ENCODE measurements at places on chromosomes 12 and 14.

- DNase-seq, result no peak
These were observed 235.8 kb upstream of the TMTC1 start for GRCh38 chr12:30019366-30020140.

- no peak for DNase-seq
These were observed 34.2 kb upstream of the STRN3 start for GRCh38 chr14:31060253-31060875.

- DNase-seq, result no peak
These were observed 95.5 kb upstream of the FAR2 start for GRCh38 chr12:29053567-29053966.

GRCh38 chr12:43208221-43208620 is 343.8 kb downstream of the ADAMTS20 start:
- no peak for DNase-seq

GRCh38 chr12:2364631-2365051 is 311.9 kb downstream of the CACNA1C start:
- DNase-seq, result no peak

- DNase-seq, result no peak
These were observed 65.3 kb downstream of the FOXN3 start for GRCh38 chr14:89351516-89352404.

GRCh38 chr12:55933169-55933798 is 2.3 kb downstream of the DGKA start:
- no peak for DNase-seq

DNA sequence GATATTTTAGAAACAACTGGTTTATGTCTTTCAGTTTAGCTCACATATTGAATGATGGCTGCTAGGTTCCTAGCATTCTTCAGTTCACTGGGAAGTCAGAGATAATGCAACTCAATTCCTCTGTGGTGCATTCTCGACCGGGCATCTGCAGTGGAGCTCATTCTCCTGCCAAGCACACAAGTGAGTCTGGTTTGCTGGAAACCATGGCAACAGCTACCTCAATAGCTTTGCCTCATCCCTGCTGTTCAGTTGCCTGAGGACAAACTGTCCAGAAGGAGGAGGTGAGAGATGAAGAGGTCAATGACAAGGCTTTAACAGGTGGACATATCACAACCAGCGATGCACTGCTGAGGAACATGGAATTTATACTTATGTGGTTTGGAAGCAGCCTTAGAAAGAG is 816.9 kb downstream of the AACS start:
- DNase-seq, result no peak

- no peak for DNase-seq
These were observed 2.7 kb upstream of the CLEC6A start for GRCh38 chr12:8453021-8453513.

GRCh38 chr14:52067873-52068614 is 815 bp downstream of the NID2 start:
- no peak for DNase-seq

DNA sequence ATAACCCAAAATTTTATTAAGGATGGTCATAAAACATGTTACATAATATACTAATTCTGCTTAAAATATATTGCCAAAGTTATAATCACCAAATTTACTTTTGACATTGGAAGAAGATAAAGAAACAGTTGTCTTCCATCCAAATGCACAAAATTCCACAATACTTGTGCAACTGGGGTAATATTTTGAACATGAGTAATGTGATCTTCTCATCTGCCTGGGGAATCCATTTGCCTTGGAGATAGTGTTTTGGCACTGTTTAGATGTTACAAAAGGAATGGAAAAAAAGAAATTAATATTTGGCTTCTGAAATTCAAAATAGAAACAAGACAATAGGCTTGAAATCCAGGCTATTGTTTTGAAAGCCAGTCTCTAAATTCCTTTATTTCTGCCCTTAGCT is 9.1 kb downstream of the GPR19 start:
- DNase-seq, result no peak

- no peak for DNase-seq
These were observed 17.8 kb upstream of the PRMT8 start for GRCh38 chr12:3473171-3473570.

- no peak for DNase-seq
These were observed 26.4 kb downstream of the BBOF1 start for GRCh38 chr14:74045522-74045921.

- DNase-seq, result peak; percentile 19
These were observed 354.3 kb downstream of the CEP128 start for GRCh38 chr14:80587096-80587724.

DNA sequence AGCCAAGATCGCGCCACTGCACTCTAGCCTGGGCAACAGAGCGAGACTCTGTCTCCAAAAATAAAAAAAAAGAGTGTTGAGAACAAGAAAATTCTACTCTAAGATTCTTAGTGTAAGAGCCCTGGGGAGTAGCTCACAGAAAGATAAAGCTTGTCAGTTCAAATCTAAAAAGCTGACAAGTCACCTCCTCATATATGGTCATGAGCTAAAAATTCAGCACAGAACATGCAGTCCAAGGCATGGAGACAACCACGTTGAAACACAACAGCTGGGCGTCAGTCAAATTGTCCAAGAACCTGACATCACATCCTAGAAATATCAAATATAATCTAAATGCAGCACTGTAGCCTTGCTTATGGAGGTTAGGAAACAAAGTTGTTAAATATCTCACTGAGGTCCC is 47.8 kb downstream of the CLIP1 start:
- no peak for DNase-seq

GRCh38 chr14:82710267-82710841 is 1176.7 kb upstream of the SEL1L start:
- DNase-seq, result no peak

DNA sequence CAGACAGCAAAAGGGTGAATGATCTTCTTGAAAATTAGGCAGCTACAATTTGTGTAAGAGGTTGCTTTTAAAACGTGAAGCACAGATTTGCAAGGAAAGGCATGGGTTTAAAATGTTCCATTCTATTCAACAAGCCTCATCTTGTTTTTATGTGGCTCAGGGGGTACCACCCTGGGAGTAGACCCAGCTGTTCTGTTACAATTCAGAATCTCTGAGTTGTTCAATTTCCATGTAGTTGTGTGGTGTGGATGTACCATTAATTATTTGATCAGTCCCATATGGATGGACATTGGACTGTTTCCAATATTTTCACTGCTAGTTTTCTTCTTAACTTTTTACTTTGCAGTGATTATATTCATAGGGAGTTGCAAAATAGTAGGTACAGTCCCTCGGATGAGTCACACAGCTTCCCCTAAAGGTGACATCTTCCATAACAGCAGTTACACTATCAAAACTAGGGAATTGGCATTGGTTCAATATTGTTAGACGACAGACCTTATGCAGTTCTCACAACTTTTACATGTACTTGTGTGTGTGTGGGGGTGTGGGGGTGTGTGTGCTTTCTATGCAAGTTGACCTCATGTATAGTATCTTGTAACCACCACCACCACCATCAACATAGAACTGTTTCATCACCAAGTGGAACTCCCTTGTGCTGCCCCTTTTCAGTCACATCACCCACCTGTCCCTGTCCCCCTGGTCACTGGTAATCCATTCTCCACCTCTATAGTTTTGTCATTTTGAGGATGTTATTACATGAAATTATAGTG is 59.0 kb upstream of the CAPRIN2 start:
- DNase-seq, result no peak

DNA sequence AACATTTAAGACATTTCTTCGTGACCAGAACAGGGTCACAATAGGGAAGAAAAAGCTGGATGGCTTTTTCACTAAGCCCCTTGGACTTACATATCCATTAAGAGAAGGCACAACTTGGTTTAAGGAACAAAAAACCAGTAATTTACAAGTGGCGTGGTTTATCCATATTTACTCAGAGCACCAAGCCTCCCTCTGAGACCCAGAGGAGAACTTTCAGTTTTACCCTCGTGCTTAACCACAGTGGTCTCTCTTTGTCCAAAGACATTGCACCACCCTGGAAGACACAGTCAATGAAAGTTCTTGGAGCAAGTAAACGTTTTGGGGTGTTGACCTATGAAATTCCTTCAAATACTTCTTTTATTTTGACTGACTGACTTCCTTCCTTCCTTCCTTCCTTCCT is 52.5 kb downstream of the SSPN start:
- no peak for DNase-seq

- DNase-seq, result no peak
These were observed 71.2 kb upstream of the HOXC13 start for GRCh38 chr12:53867216-53868012.

- DNase-seq, result no peak
These were observed 77.0 kb downstream of the EPS8 start for GRCh38 chr12:15712160-15712559.

DNA sequence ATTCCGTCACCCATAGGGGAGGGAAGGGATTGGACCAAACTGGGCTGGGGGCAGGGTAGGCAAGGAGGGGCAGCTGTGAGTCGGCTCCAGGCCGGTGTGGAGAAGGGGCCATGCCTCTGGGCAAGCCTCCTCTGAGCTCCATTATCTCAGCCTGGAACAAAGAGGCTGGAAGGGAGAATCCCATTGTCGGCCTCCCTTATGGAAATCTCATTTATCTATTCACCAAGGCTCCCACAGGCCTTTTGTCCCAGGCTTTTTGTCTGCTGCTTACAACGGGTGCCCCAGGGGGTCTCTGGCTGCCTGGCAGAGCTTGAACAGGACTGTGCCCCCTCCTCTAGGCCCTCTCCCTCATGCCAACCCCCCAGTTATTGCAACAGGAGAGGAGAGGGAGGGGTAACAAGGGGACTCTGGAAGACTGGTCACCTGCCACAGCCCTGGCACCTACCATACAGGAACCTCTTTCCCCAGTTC is 19.5 kb downstream of the FIGNL2 start:
- DNase-seq, result no peak

DNA sequence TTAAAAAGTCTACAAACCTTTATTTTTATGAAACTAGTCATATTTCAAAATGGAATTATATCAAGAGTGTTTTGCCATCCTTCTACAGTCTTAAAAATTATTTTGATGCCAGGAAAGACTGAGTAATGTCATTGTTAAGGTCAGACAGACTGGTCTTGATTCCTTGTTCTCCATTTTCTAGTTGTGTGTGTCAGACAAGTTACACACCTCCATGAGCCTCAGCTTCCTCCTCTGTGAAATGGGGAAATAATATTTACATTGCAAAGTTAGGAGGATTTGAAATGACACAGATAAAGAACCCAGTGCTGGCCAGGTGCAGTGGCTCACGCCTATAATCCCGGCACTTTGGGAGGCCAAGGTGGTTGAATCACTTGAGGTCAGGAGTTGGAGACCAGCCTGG is 47.4 kb upstream of the ELK3 start:
- no peak for DNase-seq

GRCh38 chr14:96502621-96503305 is 581 bp downstream of the PAPOLA start:
- DNase-seq, result peak; percentile 9
